Osteocyte (in vitro differentiated cells): ENCODE measurements at places on chromosomes 4 and X. TPM values are rescaled to one million over a fixed set of nuclear protein-coding genes. Genes with fewer than 3 reads are reported as not detected.
A peak's percentile ranks its signal among the peaks of the same experiment; 100 is the strongest.

- no peak overlapping the region for H3K4me3 ChIP-seq
- peak overlapping the region; percentile 71 for H3K27ac ChIP-seq
- H3K4me1 ChIP-seq = peaks cover 20% of the 10 kb centered on the region
- no peaks in the 10 kb centered on the region for H3K27me3 ChIP-seq
Observed at GRCh38 chr4:102537269-102537668, 36.1 kb downstream of the NFKB1 start.

The CSAG1 gene
- not detected in 2 replicates for total RNA-seq

DNA sequence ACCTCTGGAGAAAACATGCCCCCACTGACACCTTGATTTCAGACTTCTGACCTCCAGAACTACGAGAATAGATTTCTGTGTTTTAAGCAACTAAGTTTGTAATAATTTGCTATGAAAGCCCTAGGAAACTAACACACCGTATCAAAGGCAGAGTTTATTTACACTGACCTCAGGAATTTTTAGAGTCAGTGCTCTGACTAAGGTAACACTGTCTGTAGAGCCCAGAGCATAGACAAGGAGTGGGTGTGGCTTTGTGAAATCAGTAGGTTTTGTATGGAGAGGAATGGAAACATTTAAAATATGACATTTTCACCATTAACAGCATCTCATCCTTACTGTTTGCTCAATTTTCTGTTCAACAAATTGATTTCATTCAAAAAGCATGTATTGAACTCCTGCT, 764.4 kb upstream of the PCDH10 start:
- H3K36me3 ChIP-seq = no peaks in the 10 kb centered on the region
- no peak overlapping the region for H3K27ac ChIP-seq
- no peak for DNase-seq
- H3K4me1 ChIP-seq = peaks cover 4% of the 10 kb centered on the region

The COMMD8 gene
- 14.7 and 15.4 TPM in 2 replicates for total RNA-seq

DNA sequence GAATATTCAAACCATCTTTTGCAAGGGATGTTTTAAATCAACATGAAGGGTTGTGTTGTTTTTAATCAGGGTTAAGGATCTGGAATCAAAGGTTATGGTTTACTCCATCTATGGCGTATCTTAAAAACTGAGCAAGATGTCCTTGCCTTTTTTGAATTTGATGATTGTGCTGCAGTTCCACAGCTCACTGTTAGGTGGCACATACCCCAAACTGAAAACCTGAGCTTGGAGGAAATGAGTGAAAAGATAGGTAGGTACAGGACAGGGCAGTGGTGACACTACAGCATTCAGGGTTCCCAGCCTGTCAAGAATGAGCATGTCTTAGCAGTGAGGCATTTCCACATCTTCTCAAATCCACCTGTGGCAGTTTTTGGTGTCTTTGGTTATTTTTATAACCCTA, 13.1 kb upstream of the EOLA1 start:
- H3K4me1 ChIP-seq = no peaks in the 10 kb centered on the region
- H3K27ac ChIP-seq = no peak overlapping the region
- H3K27me3 ChIP-seq = no peaks in the 10 kb centered on the region

The AKAP14 gene
- not detected in 2 replicates for total RNA-seq

DNA sequence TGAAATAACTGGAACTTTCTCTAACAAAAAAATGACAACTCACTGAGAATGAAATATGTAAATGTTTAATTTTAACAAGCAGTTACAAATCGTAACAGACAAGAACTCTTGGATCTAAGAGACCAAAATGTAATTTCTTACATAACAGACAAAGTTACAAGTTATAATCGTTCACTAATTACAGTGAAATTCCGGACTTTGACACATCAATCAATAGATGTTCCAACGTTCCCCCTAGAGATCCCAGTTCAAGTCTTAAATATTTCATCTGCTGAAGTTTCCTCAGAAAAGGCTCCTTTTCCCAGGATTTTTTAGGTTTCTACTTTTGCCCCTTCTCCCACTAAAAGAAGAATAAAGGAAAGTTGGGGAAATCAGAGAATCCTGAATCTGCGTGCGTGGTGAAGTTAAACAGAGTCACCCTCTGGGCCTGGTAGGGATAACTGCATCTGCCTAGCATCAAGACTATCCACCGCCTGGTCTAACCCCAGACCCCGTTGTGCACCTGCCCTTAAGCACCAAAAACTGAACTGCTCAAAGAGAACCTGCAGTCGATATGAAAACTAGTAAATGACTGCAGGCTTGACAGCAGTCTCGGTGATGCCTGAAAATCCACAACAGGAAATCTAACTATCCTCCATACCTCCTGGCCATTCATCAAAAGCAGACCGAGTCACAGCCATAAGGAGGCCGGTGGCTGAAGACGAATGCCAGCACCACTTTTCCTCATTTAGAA, 2.3 kb downstream of the IRF2 start:
- H3K36me3 ChIP-seq = peaks cover 5% of the 10 kb centered on the region
- peaks cover 28% of the 10 kb centered on the region for H3K4me1 ChIP-seq
- no peaks in the 10 kb centered on the region for H3K27me3 ChIP-seq
- peak overlapping the region; percentile 84 for H3K4me3 ChIP-seq

DNA sequence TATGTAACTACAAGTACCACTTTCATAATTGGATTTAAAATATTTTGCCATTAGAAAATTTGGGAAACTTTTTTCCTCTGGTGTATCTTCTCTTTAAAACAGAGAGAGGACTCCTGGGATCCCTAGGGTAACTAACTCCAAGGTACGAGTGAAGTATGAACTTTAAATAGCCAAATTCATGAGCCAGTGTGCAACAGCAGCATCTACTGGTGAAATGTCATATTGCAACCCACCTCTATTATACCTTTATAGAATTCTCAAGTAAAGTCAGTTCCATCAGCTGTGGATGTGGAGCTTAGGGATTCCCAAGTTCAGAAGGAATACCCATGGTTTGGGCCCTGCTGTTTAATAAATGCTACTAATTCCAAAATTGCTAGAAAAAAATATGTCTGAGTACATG, 282.7 kb upstream of the TAPT1 start:
- DNase-seq = no peak
- no peaks in the 10 kb centered on the region for H3K4me1 ChIP-seq
- H3K27ac ChIP-seq = no peak overlapping the region
- H3K36me3 ChIP-seq = no peaks in the 10 kb centered on the region
- no peaks in the 10 kb centered on the region for H3K27me3 ChIP-seq

The POU3F4 gene
- not detected in 2 replicates for total RNA-seq

The IL21 gene
- total RNA-seq = not detected in 2 replicates

The PPBP gene
- total RNA-seq = not detected in 2 replicates

DNA sequence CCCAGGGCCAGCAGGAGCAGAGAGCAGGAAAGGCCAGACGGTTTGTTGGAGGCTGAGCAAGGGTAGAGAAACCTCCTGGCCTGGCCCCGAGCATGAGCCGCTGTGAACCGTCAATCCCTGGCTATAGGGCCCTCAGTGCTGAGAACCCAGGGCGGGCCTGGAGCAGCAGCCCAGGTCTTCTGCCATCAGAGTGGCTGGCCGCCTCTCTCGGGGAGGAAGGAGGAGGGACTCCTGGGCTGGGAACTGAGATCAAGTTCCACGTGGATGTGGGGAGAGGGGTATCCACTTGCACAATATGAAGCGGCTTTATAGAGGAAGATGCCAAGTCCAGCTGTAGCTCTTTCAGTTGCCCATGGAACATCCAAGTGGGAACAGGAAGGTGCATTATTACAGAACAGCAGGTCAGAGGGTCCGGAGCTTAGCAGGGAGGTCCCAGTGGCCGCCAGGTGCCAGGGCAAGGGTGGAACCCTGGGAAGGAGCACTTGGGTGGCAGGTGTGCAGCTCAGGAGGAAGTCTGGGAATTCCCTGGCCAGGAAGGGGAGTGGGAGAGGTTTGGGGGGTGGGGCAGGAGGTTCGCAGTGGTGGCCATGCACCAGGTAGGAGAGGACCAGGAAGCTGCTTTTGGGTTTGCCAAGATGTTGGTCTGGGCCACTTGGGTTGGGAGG, 31.7 kb upstream of the CRMP1 start:
- H3K36me3 ChIP-seq = no peaks in the 10 kb centered on the region
- H3K27me3 ChIP-seq = peaks cover 61% of the 10 kb centered on the region
- DNase-seq = no peak
- no peak overlapping the region for H3K27ac ChIP-seq
- no peaks in the 10 kb centered on the region for H3K4me1 ChIP-seq

DNA sequence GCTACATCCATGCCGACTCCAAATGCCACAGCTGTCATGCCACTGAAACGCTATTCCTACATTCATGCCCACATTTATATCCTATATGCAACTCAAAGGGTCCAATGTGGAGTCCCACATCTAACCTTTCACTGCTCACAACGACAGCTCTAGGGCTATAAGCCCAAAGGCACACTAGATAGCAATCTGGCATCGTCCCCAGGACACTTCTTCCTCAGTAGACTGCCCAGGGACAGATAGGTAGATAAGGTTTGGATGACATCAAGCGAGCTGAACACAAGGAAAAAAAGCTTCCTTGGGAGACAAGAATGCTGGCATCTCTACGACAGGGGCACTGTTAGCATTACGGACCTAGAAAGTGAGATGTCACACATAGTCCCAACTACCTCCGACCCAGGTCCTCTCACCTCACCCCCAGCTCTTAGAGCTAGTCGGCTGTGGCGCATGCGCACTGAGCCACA, 685 bp downstream of the RAB9B start:
- H3K36me3 ChIP-seq = no peaks in the 10 kb centered on the region
- no peaks in the 10 kb centered on the region for H3K27me3 ChIP-seq
- no peaks in the 10 kb centered on the region for H3K4me1 ChIP-seq
- DNase-seq = no peak
- no peak overlapping the region for H3K27ac ChIP-seq

DNA sequence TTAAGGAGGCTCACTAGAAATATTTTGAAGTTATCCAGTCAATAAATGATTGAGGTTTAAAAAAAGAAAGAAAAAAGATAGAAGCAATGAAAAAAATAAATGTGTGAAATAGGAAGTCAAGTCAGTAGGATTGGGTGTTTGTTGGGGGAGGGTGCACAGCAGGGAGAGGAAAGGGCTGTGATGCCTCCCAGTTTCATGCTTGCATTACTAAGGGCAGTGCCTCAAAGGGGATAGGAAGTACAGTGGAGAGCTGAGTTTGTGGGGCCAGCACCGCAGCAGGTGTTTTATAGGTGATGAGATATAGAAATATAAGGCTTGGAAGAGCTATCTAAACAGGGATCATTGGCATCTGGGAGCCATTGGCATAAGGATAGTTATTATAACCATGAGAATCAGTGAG, 919.2 kb downstream of the STIM2 start:
- H3K27me3 ChIP-seq = no peaks in the 10 kb centered on the region
- no peak overlapping the region for H3K4me3 ChIP-seq
- no peaks in the 10 kb centered on the region for H3K4me1 ChIP-seq
- H3K27ac ChIP-seq = no peak overlapping the region

GRCh38 chrX:130615941-130616340, 214.2 kb downstream of the RBMX2 start:
- H3K36me3 ChIP-seq = no peaks in the 10 kb centered on the region
- no peaks in the 10 kb centered on the region for H3K4me1 ChIP-seq
- no peak overlapping the region for H3K27ac ChIP-seq

DNA sequence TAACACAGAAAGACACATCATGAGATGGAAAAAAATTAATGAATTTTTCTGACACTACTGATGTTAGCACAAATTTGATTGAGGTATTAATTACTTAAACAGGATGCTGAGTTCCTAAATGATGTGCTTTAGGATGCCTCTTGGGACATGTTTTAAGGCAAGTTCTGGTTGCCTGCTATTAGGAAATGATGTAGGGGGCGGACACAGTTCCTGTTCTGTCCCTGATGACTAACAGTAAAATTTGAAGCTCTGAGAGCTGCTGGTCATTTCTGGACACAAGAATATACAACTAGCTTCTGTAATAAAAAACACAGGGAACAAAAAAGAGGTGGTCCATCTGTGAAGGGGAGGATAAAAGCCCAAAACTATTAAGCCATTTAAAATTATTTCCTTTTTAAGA, 163.2 kb upstream of the ETNPPL start:
- no peak overlapping the region for H3K4me3 ChIP-seq
- H3K27me3 ChIP-seq = no peaks in the 10 kb centered on the region
- peaks cover 13% of the 10 kb centered on the region for H3K4me1 ChIP-seq
- H3K36me3 ChIP-seq = no peaks in the 10 kb centered on the region
- no peak overlapping the region for H3K27ac ChIP-seq

DNA sequence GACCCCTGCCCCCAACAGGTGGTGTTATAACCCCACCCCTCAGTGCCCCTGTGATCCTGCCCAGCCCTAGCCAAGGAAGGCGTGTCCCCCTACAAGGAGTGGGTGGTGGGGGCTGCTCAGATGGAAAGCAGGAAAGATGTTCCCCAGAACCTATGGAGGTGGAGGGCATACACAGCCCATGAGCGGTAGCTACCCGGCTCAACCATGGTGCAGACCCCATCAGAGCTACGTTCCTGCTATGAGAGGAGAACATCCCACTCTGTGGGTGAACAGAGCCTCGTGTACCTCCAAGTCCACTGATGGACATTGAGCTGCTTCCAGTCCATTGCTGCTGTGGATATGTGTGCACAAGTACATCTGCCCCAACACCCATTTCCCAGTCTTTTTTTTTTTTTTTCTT, 71.1 kb downstream of the SHOX start:
- DNase-seq = no peak
- H3K27ac ChIP-seq = no peak overlapping the region
- H3K4me1 ChIP-seq = no peaks in the 10 kb centered on the region
- H3K36me3 ChIP-seq = no peaks in the 10 kb centered on the region
- H3K4me3 ChIP-seq = no peak overlapping the region
- H3K27me3 ChIP-seq = no peaks in the 10 kb centered on the region

- no peaks in the 10 kb centered on the region for H3K27me3 ChIP-seq
- peaks cover 40% of the 10 kb centered on the region for H3K4me1 ChIP-seq
- peak overlapping the region; percentile 16 for H3K27ac ChIP-seq
- no peak overlapping the region for H3K4me3 ChIP-seq
Observed at GRCh38 chr4:24557026-24558025, 27.0 kb downstream of the DHX15 start.

- no peaks in the 10 kb centered on the region for H3K36me3 ChIP-seq
- H3K4me3 ChIP-seq = no peak overlapping the region
Observed at GRCh38 chr4:4377732-4378460, 9.0 kb upstream of the NSG1 start.

DNA sequence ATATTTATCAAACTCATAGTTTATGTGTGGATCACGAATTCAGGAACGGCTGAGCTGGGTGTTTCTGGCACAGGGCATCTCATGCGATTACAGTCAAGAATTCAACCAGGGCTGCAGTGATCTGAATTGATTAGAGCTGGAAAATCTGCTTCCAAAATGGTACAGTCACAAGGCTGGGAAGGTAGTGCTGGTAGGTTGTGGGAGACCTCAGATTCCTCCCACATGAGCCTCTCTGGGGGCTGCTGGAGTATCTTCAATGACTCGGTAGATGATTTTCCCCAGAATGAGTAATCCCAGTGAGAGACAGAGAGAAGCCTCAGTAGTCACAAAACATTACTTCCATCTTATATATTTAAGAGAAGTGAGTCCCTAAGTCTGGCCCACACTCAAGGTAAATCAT, 36.2 kb upstream of the PRDX4 start:
- H3K4me3 ChIP-seq = no peak overlapping the region
- no peak overlapping the region for H3K27ac ChIP-seq
- no peaks in the 10 kb centered on the region for H3K4me1 ChIP-seq

DNA sequence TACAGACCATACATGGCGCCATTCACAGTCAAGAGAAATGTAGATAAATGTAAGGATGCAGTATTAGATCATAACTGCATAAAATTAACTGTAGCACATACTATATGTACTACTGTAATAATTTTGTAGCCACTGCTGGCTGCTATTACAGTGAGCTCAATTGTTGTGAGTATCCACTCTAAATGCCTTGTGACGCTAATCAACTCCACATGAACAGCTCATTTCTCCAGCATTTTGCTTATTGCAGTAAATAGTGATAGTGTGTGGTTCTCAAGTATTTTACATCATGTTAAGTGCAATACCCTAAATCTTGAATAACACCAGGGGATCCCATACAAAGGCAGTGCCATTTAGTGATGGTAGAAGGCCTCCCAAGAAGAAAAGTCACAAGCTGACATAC, 21.2 kb downstream of the FGFBP1 start:
- H3K27ac ChIP-seq = no peak overlapping the region
- DNase-seq = no peak
- H3K36me3 ChIP-seq = no peaks in the 10 kb centered on the region
